ENCODE measurements at places on chromosomes 13 and 19.

GRCh38 chr19:48698046-48698445 lies 2.3 kb downstream of the FUT2 start:
- DNase-seq: no peak

DNA sequence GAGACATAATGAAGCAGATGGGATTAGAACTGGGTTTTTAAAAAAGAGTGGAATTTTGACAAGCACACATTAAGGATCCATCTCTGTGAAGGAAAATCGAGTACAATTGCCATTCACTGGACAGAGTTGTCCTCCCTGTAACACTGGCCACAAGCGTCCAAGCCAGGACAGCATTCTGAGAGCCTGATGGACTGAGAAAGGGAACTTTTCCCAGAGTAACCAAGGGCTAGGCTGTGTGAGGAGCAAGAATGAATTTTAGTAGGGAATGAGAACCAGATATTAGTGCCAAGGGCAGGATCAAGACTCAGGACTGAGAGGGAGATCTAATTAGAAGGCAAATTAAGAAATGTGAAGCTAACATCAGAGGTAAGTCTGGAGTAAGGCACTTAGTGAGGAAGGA lies 73.1 kb downstream of the DCLK1 start:
- no peak for DNase-seq

DNA sequence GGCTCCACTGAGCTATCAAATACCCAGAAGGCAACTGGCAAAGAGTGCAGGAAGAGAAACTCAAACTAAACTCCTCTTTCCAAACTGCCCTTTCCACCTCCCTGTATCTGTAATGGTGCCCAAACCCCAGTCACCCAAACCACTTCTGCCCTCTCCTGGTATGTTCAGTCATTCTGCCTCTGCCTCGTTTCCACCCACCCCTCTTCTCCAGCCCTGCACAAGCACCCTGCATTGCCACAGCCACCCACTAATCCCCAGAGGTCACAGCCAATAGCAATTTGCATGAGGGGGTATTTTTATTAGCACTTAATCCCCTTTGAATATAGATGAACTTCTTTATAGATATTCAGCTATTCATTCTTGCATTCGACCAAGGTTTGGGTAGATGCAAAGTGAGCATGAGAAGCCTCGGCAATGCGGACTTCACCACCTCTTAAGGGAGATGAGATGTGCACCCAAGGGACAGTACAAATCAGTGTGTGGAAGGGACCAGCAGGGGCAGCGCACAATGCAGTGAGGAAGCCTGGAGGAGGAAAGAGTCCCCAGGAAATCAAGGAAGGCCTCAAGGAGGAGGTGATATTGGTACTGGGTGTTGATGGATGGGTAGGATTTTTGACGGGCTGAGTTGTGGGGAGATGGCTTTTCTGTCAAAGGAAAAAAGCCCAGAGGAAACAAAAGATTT lies 12.4 kb downstream of the TMEM272 start:
- DNase-seq: peak; percentile 63

DNA sequence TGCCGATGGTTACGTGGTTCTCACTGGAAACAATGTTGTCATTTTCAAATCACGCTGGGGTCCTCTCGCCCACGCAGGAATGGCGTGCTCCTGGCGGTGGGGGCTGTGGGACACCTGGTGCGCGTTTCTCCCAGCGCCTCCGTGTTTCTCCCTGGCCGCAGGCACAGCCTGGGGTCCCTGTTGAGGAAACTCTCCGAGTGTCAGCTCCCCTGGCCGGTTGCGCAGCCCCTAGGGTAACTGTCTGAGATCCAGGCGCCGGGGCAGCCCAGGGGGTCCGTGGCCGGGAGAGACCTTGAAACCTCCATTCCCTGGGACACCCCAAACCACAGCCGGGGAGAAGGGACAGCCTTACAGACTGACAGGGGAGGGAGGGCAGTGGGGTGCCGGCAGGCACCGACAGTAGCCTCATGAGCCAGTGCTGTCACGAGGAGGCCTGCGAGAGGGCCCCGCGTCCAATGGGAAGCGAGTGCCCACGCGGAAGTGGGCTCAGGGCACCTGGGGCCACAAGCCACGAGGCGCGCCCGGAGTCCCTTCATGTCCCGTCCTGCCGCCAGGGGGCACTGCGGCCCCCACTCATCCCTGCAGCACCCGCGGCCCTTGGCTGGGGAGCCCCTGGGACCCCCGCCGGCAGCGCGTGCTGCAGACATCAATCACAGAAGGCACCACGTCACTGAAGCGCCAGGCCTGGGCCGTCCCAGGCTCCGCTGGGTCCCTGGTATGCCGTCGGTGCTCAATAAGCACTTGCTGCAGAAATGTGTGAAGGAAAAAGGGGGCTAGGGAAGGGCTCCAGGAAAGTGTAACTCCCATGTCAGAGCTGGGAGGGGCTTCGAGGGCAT lies 9.5 kb downstream of the ADAMTSL5 start:
- peak; percentile 38 for DNase-seq

DNA sequence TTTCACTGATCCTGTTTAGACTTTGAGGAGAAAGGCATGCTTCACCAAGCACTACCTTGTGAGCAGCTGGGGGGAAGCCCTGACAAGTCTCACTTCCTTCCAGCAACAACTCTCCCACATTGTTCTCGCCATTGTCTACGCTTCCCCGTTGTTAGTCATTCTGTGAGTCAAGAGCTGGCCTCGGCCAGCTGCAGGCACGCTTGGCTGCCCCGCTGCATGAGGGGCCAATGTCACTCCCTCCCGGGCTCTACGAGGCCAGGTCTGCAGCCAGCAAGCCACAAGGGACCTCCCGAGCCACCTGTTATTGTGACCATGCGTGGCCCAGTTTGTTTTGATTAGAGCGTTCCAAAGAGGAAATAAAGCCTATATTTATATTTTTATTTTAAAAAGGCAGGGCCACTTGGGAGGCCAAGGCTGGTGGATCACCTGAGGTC lies 220.9 kb downstream of the FOXO1 start:
- DNase-seq: no peak

DNA sequence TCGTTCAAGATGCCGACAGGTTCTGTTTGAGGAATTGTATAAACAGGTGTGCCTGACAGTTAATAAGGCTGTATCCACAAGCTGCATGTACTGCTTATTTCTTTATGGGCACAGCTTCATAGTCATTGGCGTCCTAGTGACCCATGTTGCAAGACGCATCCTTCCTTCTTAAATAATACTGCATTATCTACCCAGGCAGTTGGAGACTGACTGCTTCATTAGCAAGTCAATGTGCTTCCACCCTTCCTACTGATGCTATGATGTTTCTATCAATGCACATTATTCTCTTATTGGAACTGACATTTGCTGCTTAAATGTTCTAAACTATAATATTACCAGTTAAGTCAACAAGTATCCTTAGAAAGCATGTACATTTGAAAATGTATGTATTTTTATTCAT lies 950.0 kb upstream of the MIR17HG start:
- DNase-seq: no peak

DNA sequence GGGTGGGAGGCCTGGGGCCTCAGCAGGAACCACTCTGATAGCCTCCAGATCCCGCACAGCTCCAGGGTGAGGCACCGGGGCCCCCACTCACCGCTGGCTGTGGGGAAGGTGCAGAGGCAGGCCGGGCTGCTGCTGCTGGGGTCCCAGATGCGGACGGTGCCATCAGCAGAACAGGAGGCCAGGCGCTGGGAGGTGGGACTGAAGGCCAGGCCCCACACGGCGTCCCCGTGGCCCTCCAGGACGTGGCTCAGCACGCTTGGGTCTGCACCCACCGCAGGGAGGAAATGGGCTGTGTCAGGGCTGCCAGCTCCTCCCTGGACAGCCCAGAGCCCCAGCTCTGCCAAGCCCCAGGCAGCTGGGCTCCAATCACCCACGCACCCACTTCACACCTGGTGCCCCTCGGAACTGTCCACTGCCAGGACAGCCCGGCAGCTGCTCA lies 6.1 kb upstream of the PRKD2 start:
- DNase-seq: no peak

- DNase-seq: no peak
Measured at GRCh38 chr13:83221813-83222241, 660.4 kb downstream of the SLITRK1 start.

- no peak for DNase-seq
Measured at GRCh38 chr19:57816652-57817051, 1.9 kb upstream of the ZNF552 start.

DNA sequence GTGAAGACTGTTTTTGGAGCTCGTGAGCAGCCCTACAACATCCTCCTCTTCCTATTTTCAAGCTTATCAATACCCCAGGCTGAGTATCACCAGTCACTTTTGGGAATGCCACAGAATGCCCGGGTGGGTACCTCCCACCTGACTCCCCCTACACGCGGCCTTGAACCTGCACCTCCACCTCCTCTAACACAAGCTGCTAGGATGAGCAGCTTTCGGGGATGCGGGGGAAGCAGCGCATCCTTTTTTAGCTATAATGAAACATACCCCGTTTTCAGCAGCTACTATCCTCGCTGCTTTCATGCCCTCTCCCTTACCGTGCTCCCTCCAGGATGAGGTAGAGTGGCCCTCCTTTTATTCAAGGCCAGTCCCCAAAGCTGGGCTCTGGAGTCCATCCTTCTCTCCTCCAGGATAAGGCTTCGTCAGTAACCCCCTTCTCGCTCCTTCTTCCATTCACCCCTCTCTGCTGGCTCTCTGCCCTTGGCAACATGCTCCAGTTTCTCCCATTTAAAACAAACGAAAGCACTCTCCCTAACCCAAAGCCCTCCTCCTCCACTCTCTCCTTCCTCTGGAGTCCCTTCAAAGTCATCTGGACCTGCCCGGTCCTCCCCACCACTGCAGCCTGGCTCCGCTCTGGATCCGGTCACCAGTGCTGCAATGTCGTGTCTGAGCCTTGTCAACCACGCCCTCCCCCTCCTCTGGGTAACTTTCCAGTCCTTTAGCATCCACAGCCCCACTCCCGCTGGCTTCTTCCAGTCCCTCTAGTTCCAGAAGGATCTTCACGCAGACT lies 55.3 kb downstream of the STK24 start:
- DNase-seq: no peak

- no peak for DNase-seq
Measured at GRCh38 chr13:38730332-38730731, 43.5 kb downstream of the FREM2 start.

GRCh38 chr19:28486926-28487325 lies 726.0 kb downstream of the UQCRFS1 start:
- no peak for DNase-seq

DNA sequence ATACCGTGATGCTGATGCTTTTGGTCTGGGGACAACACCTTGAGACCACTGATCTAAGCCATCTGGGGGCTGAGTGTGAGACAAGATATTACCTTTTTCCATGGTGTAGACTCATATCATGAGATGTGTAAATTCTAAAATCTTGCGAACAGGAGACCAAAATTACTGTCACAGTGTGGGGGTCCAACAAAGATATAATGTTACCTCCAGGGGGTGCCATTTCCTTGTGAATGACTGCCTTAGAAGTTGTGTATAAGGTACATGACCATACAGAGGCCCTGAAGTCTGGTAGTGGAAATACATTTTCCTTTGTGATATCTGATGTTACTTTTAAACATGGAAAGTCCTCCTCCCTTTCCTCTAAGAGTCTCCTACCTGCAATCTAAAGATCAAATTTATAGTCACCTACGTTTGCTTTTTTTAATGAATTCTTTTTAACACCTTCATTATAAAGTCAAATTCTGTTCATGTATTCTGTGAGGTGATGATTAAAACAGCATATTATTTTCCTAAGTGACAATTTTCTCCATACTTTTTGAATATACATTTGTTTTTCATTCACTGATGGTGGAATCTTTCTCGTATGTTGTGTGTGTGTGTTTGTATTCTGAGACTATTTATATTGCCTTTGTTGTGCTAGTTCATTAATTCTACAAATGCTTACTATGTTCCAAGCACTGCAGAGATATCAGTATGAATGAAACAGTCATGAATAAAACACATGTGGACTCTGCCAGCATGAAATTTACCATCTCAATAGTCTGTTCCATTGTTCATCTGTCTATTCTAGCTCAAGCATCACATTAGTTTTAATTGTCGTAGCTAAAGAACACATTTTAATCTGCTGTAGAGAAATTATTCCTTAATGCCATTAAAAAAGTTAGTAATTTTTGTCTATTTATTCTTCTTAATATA lies 113.7 kb downstream of the RFC3 start:
- DNase-seq: no peak

DNA sequence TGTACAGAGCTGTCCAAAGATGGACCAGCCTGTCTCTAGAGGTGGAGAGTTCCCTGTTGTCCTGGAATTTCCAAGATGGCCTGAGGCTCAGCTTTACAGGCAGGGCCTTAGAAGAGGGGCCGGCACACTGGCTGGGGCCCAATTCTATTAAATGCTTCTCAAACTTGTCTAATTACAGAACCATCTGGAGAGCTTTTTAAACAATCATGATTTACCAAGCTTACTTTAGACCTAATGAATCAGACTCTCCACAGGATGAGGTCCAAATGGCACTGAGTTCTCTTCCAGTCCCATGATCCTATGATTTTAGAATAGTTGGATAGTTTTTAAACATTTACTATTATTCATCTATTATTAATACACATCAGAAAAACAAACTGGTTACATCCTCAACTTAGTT lies 123.5 kb downstream of the DNAJC3 start:
- no peak for DNase-seq
